ENCODE measurements at places on chromosomes 11 and 22.

DNA sequence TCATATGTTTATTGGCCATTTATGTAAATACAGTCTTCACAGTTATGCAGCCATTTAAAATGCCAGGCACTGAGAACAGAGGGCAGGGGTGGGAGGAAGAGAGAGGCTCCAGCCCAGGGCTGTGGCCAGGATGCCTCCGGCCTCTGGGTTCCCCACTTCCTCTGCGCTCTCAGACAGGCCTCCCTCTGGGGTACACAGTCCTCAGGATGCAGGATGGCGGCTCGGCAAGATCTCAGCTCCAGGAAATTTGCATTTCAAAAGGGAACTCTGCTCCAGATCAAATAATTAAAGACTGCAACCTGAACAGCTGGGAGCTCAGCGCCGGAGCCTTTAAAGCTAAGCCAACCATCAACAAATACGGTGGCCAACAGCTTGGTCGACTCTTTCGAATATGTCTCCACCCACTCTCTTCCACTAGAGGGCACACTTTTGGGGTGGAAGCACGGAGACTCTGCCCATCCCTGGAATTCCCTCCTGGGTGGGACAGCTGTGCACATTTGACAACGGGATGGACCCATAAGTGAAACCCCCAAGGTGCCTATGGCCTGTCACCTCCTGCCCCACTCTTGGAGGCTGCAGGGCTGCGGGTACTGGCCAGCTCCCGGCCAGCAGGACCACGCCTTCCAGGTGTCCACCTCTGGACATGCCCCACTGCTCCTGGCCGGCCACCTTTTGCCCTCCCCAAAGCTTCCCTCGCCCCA is 1044.7 kb downstream of the BRD1 start:
- no peak for DNase-seq

- peak; percentile 95 for DNase-seq
Observed at GRCh38 chr22:27420817-27421361, 380.7 kb downstream of the MN1 start.

DNA sequence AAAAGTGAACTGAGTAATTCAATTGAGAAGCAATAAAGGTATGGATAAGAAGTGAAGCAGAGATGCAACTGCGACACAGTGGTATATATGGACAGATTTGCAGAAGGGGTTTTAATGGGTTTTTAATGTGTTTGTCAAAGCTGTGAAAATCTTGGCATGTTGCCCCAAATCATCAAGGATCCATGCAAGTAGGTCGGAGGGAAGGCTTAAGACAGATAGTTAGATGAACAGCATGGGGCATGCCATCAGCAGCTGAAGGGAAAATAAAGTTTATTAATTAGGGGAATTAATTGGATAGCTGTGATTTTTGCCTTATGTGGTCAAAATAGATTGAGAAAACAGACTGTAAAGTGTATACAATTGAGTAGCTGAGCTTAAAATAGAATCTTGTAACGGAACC is 840.1 kb downstream of the JRKL start:
- DNase-seq: no peak

GRCh38 chr11:114091516-114092397 is 32.2 kb downstream of the ZBTB16 start:
- DNase-seq: peak; percentile 56

DNA sequence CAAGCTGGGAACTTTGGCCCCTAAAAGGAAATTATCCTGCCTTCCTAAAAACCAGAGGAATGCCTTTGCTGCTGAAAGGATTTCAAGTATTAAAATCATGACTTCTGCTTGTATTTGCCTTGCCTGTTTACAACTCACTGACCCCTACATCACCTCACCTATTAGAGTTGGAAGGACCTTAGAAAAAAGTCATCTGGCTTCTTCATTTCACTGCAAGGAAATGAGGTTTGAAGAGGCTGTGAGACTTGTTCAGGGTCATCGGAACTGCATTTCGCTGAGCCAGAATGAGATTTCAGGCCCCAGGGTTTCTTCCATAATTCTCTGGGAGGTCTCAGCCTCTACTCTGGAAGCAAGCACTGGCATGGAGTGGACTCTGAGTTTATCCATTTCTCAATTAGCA is 304.1 kb downstream of the BUD13 start:
- no peak for DNase-seq

All from left hindlimb (tissue), 1 donor.